Activated CD4-positive, alpha-beta memory T cell treated with anti-CD3 and anti-CD28 coated beads for 36 hours (primary cell): ENCODE measurements at places on chromosomes 6 and 20.

DNA sequence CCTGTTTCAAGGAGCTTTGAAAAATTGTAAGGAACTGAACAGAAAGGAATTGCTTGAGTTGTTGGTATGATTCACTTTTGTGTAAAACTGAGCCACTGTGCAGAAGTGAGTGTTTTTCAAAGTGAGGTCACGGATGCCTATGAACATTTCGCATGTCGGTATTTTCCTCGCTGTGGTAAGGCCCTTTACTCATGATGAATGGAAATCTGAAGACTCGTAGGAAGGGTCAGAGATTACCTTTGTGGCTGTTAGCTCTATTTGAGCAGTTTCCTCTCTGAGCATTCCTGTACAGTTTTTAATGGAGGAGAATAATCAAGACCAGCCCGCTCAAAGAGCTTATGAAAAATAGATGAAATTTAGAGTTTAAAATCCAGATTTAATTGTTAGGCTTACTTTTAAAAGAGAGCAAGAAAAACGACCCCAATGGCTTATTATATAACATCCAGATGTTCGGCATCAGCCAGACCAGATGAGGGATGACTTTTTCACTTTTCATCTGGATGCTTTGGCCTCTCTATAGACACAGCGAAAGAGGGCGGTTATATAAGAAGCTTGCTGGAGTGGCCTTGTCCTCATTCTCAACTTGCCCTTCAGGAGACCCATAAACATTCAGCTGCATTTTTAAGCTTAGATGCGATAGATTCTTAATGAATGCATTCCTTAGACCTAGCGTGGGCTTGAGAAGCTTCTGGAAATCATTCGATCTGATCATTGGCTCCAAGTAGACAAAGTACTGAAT is 99.5 kb downstream of the CD83 start:
- peak; percentile 22 for DNase-seq

- DNase-seq = peak; percentile 64
Observed at GRCh38 chr6:108598305-108598863, 37.7 kb downstream of the FOXO3 start.

DNA sequence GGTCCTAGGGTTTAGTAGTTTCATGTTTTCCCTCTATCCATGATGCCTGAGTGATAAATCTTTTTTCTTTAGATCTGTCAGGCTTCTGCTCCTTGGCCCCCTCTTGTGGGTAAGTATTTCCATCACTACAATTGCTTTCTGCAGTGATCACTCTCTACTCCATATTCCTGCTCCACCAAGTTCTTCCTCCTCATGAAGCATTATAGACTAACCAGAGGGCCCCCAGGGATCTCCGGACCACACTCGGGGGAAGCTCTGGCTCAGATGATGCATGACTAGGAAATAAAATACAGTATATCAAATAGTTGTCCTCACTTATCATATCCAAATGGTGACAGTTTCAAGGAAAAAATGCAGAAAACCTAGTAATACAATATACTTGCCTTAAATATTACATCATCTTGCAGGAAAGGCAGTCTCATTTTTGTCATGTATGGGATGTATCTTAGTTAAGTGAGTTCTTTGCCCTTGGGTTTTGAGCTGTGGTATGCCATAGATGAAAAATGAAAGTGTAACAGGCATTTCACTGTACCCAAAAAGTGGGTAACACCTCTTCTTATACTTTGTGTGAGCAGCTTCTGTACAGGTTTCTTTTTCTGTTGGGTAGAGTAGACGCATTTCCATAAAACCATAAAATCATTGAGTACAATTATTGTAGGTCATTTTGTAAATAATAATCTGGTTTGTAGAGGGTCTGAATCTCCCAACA is 200.9 kb upstream of the EYA4 start:
- no peak for DNase-seq

- no peak for DNase-seq
Observed at GRCh38 chr6:167849846-167850459, 23.2 kb downstream of the AFDN start.

DNA sequence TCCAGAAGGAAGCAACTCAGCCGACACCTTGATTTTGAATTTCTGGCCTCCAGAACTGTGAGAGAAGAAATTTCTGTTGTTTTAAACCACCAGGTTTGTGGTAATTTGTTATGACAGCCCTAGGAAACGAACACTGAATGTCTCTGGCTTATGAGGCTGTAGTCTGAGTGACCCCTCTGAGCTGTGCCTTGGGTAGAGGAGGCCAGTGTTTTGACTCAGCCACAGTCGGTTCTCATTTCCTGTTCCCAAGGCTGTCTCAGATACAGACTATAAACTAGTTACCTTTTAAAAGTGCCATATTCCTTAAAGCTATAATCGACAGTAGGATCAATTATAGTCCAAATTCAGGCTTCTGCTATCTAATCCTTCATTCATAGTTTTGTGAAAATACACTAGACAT is 391.2 kb upstream of the MAP3K7 start:
- no peak for DNase-seq

- DNase-seq = no peak
Observed at GRCh38 chr6:107879941-107880340, 55.8 kb upstream of the SCML4 start.

- no peak for DNase-seq
Observed at GRCh38 chr20:14569641-14570040, 232.2 kb upstream of the FLRT3 start.

- DNase-seq = no peak
Observed at GRCh38 chr20:61769286-61769832, 296.3 kb downstream of the TAF4 start.

DNA sequence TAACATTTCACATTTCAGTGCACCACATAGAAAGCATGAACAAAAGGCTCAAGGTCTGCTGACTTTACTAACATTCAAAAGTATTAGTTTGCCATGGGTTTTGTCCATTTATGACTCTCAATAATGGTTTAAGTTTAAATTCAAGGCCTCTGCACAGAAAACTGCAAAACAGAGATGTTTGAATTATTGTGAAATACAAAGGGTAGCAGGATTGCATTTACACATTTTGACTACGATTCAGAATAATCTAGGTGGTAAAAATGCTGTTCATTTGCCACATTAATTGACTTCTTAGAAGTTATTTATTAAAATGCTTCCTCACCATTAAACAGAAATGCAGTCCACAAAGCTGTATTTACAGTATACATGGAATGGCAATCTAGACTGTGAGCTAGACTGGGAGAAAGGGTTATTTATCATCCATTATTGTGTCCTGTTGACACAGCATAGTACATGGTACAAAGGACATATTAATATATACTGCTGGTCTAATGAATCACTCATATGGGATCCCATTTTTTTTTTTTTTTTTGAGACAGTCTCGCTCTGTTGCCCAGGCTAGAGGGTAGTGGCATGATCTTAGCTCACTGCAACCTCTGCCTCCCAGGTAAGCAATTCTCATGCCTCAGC is 18.0 kb downstream of the USP49 start:
- DNase-seq = no peak

- DNase-seq = peak; percentile 81
Observed at GRCh38 chr6:129683601-129684322, 26.2 kb downstream of the ARHGAP18 start.

- DNase-seq = no peak
Observed at GRCh38 chr6:43707269-43707668, 19.7 kb upstream of the MRPS18A start.

DNA sequence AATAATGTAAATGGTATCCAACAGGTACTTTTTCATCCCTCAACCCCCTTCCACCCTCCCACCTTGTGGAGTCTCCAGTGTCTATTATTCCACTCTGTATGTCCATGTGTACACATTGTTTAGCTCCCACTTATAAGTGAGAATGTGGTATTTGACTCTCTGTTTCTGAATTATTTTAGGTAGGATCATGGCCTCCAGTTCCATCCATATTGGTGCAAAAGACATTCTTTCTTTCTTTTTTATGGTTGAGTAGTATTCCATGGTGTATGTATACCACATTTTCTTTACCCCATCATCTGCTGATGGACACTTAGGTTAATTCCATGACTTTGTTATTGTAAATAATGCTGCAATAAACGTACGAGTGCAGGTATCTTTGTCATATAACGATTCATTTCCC is 58.2 kb upstream of the PRND start:
- no peak for DNase-seq

DNA sequence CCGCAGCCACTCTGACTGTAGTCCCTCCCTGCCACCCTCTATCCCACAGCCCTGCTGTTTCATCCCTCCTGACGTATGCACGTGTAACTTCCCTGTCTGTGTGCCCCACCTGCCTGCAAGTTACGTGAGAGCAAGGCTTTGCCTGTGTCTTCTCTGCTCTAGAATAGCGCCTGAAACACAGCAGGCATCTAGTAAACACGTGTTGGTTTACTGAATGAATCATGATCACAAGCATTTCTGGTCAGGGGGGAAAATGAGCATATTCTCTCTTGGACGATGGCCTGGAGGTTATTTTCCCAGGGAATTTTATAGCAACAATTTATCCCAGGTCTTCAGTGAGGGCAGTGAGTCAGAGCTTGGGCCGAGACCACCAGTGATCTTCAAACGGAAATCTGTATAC is 38.3 kb downstream of the PSMG4 start:
- no peak for DNase-seq

GRCh38 chr6:79833264-79833963 is 113.9 kb downstream of the ELOVL4 start:
- no peak for DNase-seq

DNA sequence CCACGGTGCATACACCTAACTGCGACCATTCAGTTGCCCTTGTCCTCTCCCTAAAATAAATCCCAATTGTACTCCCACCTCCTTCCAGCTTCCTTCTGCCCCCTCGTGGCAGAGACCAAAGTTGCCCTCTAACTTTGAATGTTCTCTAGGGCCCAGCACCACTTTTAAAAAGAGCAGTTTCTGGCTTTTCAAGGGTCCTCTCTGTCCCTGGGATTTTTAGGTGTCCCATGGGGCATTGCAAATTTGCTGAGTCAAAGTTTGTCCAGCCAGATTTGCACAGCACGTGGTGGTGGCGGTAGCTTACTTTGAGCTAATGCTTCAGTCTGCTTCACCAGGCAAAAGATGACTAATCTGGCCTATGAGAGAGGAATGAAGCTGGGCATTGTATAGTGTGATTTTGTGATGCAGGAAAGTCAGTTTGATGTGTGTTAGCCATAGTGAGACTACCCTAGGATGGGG is 100.2 kb downstream of the PERP start:
- DNase-seq = peak; percentile 46

DNA sequence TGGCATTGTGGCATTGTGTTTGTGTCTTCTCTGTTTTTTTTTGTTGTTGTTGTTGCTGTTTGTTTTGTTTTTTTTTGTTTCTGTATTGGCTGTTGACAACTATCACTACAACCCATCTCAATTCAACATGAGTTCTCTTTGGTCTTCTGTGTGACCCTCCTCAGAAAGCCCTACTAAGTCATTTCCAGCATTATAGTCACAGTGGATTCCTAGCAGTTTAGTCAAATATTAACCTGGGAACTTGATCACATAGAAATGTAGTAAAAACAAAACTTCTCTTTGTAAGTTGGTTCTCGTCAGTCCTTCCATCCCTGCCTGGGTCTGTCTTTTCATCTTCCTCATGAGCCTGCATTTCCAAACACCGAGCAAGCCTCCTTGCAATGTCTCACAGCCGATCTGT is 16.8 kb downstream of the SLC17A2 start:
- DNase-seq = peak; percentile 35

DNA sequence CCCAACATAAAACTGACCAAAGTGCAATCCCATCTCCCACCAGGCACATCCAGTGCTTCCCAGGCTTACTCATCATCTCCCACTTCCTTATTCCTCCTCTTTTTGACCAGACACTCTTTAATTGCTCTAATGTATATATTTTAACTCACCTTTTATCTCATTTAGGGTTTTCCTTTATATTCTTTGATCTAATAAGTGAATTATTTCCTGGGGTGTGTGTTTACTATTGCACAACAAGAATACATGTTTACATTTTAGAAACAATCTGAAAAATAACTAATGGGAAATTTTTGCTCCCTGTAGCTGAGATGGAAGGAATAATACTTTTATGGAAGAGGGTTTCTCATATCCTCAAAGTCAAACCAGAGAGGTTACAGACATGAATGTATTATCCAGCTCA is 18.4 kb downstream of the RHAG start:
- DNase-seq = no peak

GRCh38 chr6:141550471-141550870 is 582.3 kb upstream of the GJE1 start:
- no peak for DNase-seq

DNA sequence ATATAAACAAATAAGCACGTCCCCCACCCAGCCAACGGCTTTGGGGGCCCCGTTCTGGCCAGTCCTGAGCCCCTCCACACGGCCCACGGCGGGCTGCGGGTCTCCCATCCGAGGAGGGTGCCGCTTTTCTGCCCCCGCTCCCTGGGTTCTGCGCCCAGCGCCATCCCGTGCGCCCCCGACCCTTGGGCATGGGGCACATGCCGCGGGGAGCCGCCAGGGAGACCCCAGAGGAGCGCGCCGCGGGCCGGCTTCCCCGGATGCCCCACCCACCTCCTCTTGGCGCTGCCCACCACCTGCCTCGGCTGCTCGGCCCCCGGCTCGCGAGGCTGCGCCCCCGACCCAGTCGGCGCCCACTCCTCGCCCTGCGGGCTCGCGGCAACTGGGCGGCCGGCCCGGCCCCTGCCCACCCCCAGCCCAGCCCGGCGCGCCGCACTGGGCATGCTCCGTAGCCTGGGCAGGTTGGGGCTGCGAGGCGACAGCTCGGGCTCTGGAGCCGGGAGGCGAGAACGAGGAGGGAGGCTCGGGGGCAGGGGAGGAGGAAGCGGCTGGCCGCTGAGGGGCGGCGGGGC is 570 bp upstream of the PLCB4 start:
- DNase-seq = no peak

- DNase-seq = no peak
Observed at GRCh38 chr6:118859517-118860064, 34.4 kb upstream of the ASF1A start.

DNA sequence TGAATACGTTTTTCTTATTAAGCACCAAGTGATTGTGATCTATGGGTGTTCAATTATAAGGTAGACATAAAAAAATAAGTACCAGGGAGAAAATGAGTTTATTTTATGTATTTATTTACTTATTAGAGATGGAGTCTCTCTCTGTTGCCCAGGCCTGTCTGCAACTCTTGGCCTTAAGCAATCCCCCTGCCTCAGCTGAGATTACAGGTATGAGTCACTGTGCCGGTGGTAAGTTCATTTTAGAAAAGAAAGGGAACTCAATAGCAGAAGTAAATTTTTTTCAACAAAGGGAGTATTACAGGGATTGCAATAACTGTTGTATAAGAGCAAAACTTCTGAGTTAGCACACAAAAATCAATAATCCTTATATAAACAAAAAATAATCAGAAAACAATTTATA is 98.7 kb upstream of the FUT9 start:
- DNase-seq = no peak

DNA sequence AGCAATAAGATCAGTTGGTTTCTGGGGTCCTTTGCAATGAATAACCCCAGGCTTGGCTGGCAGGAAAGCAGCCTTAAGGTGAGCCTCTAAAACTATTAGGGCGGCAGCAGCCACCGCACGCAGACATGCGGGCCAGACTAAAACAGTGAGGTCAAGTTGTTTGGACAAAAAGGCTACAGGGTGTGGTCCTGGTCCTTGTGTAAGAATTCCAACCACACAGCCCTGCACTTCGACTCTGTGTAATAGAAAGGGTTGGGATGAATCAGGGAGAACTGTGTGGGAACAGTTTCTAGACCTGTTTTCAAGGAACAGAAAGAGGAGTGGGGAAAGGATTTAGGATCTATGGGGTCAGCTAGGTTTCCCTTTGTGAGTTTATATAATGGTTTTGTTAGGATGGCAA is 237.6 kb downstream of the SMOC2 start:
- no peak for DNase-seq

- DNase-seq = peak; percentile 66
Observed at GRCh38 chr6:2738373-2738979, 12.2 kb downstream of the MYLK4 start.

GRCh38 chr20:59043698-59044097 is 1.1 kb upstream of the PRELID3B start:
- DNase-seq = peak; percentile 36

- no peak for DNase-seq
Observed at GRCh38 chr20:54086507-54087039, 16.2 kb upstream of the BCAS1 start.
